ENCODE measurements at places on chromosomes 11 and 22.

DNA sequence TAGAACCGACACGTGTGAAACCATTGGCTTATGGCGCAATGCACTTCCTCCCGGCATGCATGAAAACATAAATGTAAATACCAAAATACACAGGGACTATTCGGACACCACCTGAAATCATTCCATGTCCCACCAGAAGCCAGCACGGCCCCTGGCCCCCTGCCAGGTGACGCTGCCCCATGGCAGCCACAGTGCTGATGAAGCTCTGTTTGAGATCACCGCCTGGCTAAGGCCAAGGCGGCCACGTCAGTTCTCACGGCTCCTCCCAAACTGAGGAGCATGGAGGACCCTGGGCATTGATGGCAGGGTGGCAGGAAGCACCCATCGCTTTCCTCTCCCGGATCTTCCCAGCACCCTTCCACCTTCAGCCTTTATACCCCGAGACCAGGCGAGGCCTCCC, 89.5 kb downstream of the CDKN1C start:
- no peak for DNase-seq

DNA sequence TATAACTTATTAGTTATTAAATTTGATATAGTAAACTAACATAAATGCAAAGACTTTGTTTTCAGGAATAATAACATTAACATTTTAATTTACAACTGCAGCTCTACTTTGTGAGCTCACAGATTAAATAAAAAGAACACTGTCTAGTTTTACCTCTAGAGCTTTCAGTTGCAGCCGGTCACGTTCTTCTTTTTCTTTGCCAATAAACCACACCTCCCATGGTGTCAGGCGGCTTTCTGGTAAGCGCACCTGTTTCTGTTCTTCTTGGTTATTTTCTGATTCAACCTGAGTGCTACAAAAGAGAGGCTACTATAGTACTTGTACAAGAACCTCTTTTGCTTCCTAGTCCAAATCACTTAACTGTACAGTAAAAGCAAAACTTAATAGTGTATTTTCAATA, 5.8 kb downstream of the CCDC34 start:
- DNase-seq: no peak

GRCh38 chr11:61833471-61833870, 5.4 kb downstream of the FADS2 start:
- DNase-seq: no peak

- no peak for DNase-seq
Measured at GRCh38 chr11:72869831-72870230, 55.6 kb downstream of the ATG16L2 start.

DNA sequence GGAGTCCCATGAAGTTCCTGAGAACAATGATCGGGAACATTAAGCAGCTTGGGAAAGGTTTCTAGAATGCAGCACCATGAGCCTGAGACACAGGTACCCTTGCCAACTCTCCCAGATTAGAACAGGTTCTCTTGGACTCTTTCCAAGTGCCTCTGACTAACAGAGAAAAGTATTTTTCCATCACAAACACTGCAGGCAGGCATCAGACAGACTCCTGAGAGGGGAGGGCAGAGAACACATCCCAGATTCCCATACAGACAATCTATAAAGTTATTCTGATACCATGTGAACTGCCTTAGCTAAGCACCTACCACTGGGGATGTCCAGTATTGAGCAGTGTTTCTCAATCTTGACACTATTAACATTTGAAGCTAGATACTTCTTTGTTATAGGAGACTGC, 27.3 kb downstream of the SERGEF start:
- no peak for DNase-seq

GRCh38 chr11:72088076-72088808, 7.6 kb downstream of the LRRC51 start:
- DNase-seq: no peak

GRCh38 chr11:119782739-119783072, 53.7 kb upstream of the NECTIN1 start:
- no peak for DNase-seq

DNA sequence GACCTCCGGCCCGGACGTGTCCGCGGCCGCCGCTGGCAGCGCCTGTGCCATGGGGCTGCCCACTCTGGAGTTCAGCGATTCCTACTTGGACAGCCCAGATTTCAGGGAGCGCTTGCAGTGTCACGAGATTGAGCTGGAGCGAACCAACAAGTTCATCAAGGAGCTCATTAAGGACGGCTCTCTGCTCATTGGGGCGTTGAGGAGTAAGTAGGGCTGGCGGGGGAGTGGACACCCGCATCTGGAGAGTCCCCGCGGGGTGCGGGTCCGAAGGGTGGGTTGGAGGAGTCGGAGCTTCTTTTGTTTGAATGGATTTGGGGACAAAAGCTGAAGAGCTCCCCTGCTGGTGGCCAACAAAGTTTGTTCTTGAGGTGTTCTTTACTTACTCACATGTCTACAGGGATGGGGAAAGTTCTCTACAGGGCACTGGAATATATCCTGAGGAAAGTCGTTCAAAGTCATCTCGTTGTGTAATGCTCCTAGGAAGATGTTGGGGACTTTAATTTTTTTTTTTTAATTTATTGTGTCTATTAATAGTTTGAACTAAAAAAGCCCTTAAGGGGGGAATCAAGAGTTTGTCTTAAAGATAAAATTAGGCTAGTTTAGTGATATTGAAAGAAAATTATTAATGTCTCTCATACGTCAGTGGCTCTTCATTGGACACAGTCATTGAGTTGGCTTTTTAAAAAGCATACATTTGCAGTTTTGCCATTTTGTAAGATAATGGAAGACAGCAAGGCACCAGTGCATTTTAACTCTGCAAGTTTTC, 725 bp downstream of the ARHGAP42 start:
- peak; percentile 21 for DNase-seq

- no peak for DNase-seq
Measured at GRCh38 chr11:62601122-62601371, 618 bp downstream of the MTA2 start.

- no peak for DNase-seq
Measured at GRCh38 chr11:73852049-73852448, 24.6 kb downstream of the COA4 start.

DNA sequence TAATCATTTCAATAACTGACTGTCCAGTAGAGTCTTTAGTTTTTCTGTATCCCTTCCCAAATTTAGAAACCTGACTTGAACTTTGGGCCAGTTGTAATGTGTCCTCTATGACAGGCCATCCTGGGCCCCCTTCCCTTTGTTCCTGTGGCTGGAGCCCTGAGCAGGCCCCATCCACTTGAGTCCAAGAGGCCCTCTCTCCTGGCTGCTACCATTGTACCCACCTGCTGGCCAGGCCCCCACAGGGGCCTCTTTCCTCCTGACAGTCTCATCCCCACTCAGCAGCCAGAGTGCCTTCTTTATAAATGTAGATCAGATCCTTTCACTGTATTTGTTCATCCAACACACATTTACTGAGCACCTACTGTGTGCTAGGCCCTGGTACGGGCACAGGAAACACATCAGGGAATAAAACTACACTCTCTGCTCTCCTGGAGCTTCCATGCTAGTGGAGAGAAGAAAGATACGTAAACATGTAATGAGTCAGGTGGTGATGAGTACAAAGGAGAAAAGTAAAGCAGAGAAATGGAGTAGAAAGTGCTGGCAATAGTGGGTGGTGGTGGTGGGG, 2.7 kb upstream of the LRP5 start:
- no peak for DNase-seq

GRCh38 chr11:68414496-68415221, 45.9 kb upstream of the PPP6R3 start:
- DNase-seq: no peak

DNA sequence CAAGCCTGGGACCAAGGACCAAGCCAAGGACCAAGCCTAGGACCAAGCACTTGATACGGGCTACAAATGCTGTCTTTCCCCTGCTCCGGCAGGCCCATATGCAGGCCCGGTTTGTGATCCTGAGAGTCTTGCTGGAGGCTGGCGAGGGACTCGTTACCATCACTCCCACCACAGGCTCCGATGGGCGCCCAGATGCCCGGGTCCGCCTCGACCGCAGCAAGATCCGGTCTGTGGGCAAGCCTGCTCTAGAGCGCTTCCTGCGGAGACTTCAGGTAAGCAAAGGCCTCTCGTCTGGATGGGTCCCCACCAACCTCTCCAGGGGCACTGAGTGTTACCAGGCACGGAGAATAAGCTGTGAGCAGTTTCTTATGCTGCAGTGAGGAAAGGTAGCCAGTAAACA, 13.2 kb upstream of the BBS1 start:
- no peak for DNase-seq
